ENCODE measurements at places on chromosomes 11 and 22.

DNA sequence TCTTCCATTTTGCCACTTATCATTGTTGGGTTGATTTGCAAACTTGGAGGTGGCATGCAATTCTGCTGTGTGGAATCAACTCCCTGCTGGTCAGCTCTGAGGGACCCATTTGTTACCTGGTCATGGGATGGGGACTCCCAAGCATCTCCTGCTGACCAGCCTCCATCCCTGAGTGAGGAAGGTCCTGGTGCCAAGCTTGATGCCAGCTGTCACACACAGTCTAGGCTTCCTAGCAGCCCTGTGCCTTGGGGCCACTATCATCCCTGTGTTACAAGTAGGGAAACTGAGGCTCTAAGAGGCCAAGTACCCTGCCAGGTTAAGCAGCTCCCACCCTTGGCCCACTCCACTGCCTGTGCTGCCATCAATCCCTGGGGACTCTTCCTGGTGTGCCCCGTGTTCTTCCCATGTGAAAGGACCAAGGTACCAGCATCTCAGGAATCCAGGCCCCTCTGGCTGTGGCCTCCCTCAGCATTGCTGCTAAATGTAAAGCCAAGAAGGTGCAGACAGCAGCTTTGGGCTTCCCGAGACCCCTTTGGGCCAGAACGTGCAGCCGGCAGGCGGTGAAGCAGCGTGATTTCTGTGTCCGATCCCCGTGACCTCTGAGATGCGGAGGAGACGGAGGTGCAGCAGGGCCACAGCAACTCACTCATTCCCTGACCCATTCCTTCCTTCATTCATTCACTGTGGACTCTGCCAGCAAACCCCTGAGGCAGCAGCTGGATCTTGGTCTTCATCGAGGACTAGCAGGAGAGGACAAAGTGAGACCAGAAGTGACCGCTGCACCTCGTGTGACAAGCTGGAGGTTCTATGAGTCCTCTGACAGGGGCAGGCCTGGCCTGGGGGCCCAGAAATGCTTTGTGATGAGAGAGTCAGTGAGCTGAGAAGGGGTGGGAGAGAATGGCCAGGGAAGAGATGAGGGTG lies 49.7 kb downstream of the MYEOV start:
- no peak for DNase-seq

- no peak for DNase-seq
These were observed 26.1 kb downstream of the DRG1 start for GRCh38 chr22:31425331-31426050.

- DNase-seq: no peak
These were observed 384.8 kb downstream of the TENM4 start for GRCh38 chr11:79055856-79056631.

GRCh38 chr11:61778920-61779650 lies 13.3 kb downstream of the TMEM258 start:
- no peak for DNase-seq

DNA sequence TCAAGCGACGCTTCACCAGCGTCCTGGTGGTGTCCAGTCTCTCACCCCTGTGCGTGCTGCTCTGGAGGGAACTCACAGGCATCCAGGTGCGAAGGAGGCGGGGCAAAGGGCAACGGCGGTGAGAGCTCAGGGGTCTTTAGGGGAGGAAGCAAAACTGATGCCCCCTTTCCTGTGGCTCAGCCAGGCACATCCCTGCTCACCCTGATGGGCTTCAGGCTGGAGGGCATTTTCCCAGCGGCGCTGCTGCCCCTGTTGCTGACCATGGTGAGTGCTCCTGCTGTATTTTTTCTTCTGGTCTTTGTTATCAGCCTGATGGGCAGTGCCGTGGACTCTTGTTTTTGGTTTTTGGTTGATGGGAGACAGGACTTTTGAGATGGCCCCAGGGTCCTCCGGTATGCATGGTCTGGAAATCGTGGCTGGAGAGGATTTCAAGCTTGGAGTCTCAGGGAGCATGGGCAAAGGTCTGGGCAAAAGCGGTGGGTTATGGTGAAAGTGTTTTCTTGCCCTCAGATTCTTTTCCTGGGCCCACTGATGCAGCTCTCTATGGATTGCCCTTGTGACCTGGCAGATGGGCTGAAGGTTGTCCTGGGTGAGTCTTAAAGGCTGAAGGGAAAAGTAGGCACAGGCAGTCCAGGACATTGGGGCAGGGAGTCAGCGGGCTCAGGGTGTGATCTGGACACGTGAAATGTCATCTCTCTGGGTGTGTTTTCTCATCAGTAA lies 695 bp downstream of the RCE1 start:
- DNase-seq: no peak

DNA sequence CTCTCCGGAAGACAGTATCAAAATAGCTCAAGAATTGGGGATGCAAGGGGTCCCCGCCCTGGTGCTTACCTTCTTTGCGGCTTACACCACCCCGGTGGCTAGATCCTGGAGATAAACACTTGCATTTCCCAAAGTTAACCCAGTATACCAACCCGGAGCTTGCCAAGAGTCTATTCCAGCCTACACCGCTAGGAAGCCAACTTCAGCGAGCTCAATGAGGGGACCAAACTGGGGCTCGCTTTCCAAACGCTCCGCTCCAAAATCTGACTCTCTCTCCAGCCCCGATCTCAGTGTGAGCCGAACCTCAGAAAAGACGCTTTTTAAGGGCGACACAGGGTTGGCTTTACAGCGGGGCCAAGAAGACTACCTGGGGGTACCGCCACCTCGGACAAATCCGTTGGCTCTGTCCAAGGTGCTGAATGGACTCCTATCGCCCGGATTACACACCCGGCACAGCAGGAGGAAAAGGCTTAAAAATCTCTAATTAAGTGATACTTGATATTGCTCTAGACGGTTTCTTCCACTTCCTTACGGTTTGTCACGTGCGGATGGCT lies 20.1 kb upstream of the BDNF start:
- DNase-seq: no peak

- DNase-seq: peak; percentile 72
These were observed 12.2 kb downstream of the BCL9L start for GRCh38 chr11:118913411-118914125.

GRCh38 chr11:128645968-128646367 lies 47.9 kb upstream of the FLI1 start:
- DNase-seq: no peak

- DNase-seq: no peak
These were observed 777 bp upstream of the MICAL3 start for GRCh38 chr22:18024956-18025720.

DNA sequence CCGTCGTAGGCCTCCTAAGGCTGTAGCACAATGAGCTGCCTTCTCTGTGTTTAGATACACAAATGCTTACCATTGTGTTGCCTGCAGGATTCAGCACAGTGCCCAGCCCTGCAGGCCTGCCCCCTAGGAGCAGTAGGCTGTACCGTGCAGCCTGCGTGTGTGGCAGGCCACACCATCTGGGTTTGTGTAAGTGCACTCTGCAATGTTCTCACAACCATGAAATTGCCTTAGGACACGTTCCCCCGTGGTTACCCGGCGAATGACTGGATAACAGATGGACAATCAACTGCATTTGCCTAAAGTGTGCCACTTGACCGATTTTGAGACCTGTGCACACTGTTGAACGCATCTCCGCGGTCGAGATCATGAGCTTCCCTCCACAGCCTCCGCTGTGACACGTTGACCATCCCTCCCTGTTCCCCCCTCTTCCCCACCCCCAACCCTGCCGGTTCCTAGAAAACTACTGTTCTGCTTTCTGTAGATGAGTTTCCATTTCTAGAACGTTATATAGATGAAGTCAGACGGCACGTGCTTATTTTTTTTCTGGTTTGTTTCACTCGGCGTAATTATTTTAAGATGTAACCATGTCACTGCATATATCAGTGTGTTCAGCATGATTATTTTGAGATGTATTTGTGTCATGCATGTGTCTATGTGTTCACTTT lies 22.2 kb upstream of the CTSD start:
- no peak for DNase-seq

DNA sequence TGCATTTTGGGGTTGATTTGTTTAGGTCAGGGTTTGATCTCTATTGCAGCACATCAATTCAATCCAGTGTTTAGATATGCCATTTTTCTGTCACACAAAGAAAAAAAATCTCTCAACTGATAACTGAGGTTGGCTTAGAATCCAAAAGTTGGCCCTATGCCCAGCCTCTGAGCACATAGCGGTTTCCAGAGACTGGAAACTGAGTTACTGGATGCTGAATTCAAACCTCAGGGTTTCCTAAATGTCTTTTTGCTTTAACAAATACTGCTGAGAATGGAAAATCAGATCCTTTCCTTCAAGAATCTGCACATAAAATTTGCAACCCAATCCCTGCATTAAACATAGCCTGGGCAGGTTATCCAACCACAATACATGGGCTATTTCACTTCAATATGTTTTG lies 4.0 kb downstream of the P4HA3 start:
- no peak for DNase-seq

DNA sequence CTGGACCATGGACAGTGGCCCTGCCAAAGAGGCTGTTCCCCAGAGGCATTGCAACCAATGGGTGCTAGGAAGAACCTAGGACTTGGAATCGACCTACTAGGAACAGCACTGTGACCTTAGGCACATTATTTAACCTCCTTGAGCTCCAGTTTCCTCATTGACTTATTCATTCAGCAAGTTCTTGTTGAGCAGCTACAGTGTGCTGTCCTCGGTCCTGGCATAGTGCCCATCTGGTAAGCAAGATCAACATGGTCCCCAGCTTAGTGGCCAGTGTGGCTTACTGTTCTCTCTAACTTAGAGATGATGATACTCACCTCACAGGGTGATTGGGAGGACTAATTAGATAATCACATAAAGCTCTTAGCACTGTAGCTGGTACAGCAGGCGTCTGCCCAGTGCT lies 8.2 kb downstream of the ABCG4 start:
- DNase-seq: no peak

- no peak for DNase-seq
These were observed 124.3 kb downstream of the DBX1 start for GRCh38 chr11:20035701-20036601.

- DNase-seq: no peak
These were observed 13.7 kb downstream of the APBB1 start for GRCh38 chr11:6405052-6405667.

DNA sequence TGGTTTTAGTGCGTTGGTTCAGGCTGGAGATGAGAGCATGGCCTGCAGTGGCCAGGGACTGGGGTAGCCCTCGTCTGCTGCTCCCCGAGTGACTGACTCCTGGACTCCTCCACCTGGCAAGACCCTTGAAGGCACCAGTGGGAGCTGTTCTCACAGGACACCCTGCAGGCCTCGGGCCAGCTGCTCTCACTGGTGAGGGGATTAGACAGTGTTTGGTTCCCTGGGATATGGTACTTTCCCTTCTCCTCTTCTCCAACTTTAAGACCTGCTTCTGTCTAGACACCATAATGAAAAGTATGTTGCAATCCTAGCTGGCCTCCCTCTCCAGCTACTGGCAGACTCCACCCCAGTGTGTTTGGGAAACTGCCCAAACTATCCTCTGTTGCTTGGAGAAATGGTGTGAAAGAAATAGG lies 168.8 kb upstream of the CADM1 start:
- DNase-seq: no peak

- DNase-seq: no peak
These were observed 935 bp downstream of the LAMTOR1 start for GRCh38 chr11:72102162-72102561.

DNA sequence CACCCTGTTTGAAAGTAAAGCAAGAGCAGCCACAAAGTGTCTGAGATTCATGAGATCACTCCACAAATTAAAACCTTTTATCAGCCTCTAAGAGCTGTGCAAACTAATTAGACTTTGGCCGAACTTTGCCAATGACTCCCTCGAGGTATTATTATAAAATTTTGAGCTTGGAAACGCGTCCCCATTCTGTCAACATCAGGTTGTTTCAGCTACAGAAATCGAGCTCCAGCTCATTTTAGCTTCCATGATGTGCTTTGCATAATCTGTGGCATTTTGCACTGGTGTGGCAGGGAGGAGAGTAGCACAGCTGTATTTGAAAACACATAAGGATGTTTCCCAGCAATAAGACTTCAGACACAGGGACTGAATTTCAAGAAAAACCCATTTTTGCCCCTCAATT lies 872.2 kb downstream of the NTM start:
- DNase-seq: no peak

GRCh38 chr11:124769806-124770774 lies 8.0 kb upstream of the ESAM start:
- no peak for DNase-seq

DNA sequence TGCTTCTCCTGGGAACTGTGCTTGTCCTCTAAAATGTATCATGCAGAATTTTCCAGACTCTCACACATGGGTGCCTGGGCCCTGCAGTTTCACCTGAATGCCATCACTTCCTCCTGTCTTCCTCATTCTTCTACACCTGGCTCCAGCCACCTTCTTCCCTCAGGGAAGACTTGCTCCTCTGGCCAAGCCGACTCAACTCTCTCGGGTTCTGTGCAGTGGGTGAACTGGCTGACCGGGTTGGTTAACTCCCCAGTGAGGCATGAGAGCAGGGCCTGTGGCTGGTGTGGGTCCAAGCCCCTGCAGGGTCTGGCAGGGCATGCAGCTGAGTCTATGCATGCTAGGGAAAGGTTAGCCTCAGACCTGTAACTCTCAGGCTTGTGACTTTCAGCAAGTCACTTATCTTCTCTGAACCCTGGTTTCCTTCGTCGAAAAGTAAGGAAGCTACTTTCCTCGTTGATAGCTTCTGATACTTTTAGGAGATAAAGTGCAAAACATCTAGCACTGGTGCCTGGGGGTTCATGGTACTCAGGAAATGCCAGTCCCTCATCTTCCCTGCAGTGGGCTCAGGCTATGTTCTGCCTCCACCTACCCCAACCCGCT lies 11.9 kb downstream of the CD82 start:
- DNase-seq: no peak

GRCh38 chr22:31244943-31245451 lies 32.9 kb downstream of the LIMK2 start:
- DNase-seq: peak; percentile 5

DNA sequence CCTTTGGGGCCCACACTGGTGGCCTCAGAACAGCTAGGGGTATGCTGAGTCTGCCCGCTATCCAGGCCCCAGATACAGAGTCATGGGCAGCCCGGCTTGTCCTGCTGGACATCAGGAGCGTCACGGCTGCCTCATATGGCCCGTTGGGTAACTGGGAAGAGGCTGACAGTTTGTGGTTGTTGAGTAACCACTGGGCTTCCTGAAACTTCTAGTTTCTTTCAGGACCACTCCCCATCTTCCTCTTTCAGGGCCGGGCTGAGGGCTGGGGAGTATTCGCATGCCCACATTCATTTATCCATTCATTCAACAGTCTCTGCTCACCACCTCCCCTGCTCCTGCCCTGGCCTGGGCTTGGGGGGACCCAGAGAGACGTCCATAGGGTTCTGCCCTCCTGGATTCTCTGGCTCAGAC lies 13.4 kb upstream of the P2RY2 start:
- no peak for DNase-seq

DNA sequence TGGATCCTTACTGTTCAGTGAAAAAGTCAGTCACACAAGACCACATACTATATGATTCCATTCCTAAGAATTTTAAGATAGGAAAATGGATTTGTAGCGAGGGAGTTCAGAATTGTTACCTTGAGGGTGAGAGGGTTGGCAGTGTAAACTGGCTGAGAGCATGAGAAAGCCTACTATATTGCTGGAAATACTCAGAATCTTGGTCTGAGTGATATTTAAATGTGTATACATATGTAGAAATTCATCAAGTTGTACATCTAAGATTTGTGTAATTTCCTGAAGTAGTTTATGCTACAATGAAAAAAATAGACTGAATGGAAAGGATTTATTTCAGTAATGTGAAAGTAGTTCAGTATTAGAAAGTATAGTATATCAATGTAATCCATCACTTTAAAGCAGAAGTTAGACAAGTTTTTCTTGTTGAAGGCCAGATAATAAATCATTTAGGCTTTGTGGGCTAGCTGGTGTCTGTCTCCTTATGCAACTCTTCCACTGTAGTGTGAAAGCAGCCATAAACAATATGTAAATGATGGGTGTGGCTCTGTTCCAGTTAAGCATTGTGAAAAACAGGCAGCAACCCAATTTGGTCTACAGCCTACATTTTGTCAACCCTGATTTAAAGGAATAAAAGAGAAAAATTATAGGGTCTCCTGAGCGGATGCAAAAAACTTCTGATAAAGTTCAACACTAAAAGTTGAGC lies 127.2 kb upstream of the THY1 start:
- no peak for DNase-seq

Measured in CD4-positive, alpha-beta T cell treated with Interleukin-10 for 1 hour (primary cell).